NCI-H1694 (cell line): ENCODE measurements at places on chromosomes 5 and 9.

DNA sequence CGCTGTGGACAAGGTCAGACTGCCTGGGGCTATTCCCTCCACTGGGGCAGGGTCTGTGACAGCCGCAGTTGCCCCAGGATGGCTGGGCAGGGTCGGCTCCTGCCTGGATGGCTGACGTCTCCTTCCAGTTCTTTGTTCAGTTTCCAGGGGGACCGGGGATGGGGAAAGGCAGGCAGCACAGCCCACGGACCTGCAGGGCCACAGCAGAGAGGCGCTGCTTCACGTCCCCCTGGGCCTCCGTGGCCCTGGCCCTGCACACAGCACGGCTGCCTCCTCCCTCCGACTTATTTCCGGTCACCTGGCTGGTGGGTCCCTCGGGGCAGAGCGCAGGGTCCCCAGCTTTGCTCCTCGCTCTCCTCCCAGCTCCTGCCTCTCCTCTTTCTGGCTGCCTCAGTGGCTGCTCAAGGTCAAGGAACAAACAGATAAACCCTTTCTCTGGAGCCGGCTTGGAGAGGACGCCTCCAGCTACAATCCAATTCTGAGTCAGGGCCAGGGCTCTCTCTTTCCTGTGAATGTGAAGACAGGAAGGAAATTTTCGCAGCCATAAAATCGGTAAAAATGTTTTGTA, 169.7 kb downstream of the C9orf50 start:
- DNase-seq = no peak

GRCh38 chr5:134077926-134078580, 36.4 kb upstream of the TCF7 start:
- no peak for DNase-seq

DNA sequence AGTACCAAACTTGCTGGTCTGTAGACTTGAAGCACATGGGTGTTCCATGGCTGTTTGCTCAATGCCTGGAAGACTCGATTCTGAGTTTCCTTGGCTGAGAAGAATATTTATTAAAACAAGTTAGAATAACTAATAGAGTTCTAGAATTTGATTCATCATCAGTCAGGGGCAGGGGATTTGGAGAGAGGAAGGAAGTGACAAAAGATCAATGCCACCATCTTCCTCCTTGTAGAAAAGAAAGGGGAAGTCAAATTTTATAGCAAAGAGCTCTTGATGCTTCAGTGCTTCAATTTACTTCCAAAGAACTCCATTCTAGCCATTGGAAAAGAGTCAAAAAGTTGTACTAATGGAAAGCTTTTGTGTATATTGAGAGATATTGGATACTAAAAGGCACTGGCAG, 236.3 kb downstream of the MCTP1 start:
- no peak for DNase-seq

DNA sequence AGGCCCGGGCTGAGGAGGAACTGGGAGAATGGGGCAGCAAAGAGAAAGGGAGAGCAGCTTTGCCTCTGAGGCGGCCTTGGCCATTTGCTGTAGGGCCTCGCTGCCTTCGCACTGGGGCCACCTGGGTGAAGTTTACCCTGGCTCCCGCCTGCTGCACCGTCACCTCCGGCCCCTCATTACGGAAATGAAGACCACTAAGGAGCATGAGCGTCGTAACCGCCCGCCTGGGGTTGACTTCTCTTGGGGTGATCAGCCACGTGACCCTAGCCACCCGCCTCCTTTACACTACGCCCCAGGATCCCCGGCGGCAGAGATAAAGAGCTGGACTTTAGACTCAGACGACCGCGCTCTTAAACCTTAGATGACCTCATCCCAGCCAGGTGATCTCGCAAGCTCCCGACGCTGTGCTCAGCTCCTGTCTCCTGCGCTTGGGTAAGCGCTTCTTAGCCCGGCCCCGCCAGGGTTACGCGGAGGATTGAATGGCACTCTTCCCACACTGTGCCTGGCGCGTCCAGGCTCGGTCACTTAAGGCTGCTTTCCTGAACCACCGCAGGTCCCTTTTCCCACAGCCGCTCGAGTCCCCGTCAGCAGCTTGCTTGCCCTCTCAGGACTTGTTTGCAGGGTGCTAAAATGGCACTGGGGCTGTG, 107.9 kb upstream of the LARP1 start:
- DNase-seq = no peak

GRCh38 chr9:21104787-21105186, 27.0 kb upstream of the IFNB1 start:
- DNase-seq = no peak

DNA sequence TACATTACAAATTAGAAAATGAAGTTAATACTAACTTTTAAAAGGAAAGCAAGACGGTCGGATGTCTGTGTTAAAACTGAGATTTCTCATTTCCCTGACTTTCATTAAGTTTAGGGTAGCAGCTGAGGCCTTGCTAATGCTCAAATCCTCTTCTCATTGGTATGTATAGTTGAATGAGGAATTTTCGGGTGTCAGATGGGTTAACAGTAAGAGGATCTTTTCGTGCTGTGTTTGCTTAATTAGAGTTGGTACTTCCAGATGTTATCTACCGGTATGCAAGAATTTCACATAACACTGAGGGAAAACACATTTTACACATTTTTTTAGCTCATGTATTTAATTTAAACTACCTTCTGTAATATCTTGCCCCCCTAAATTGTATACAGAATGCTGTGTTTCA, 168.2 kb upstream of the CTNND2 start:
- DNase-seq = no peak
